ENCODE measurements at places on chromosomes 12 and 14.

DNA sequence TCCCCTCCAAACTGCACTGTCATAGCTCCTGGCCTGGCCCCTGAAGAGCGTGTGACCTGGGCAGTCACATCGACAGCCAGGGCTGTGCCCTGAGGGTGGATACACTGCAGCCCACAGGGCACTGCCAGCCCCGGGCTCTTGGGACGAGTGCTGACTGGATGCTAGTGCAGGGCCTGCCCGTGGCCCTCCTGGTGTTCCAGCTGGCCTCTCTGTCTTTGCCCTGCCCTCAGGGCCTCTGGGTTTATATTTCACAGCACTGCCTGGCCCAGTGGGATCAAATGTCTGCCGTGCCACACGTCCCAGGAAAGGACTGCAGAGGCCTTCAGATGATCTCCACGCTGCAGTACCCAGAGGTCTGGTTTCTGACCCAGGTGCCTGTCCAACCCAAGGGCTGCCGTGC, 10.1 kb upstream of the CCDC197 start:
- DNase-seq: no peak
- H3K36me3 ChIP-seq: no peaks in the 10 kb centered on the region
- H3K27ac ChIP-seq: no peak overlapping the region
- no peak overlapping the region for H3K4me3 ChIP-seq

DNA sequence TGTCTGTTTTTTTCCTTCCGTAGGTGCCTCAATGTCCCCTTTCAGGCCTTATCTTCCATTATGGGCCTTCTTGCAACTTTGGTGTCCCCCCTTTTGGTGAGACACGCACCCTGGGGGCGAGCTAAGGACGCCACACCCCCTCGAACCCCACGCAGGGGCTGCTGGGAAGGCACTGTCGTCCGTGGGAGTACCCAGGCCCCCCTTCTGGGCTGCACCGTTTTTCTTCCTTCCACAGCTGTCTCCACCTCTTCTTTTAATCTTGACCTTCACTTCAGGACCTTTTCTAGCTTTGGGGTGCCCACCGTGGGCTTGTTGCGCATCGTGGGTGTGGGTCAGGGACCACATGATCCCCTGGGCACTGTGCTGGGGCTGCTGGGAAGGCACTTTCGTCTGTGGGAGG, 271.8 kb downstream of the ALG10 start:
- no peak overlapping the region for H3K4me3 ChIP-seq
- no peak for DNase-seq
- no peak overlapping the region for H3K27ac ChIP-seq

DNA sequence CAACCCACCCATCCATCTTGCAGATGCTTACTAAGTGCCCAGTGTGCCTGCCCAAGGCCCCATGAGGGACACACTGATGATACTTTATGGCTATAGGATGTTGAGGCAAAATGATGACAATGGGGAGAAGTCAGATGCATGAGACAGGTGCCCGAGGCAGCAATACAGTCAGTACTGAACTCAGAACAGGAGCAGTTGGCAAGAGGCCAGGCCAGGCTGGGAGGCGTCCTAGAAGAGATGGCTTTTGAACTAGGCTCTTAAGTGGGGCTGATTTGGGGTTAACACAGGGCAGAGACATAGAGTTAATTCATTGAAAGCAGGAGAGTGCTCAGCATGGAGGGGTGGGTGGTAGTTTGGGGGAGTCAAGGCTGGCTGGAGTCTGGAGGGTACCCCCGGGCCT, 15.6 kb downstream of the PLBD2 start:
- no peaks in the 10 kb centered on the region for H3K4me1 ChIP-seq
- no peak overlapping the region for H3K27ac ChIP-seq

GRCh38 chr14:56528927-56529326, 50.7 kb upstream of the TMEM260 start:
- H3K27ac ChIP-seq: no peak overlapping the region
- DNase-seq: no peak
- no peaks in the 10 kb centered on the region for H3K36me3 ChIP-seq

DNA sequence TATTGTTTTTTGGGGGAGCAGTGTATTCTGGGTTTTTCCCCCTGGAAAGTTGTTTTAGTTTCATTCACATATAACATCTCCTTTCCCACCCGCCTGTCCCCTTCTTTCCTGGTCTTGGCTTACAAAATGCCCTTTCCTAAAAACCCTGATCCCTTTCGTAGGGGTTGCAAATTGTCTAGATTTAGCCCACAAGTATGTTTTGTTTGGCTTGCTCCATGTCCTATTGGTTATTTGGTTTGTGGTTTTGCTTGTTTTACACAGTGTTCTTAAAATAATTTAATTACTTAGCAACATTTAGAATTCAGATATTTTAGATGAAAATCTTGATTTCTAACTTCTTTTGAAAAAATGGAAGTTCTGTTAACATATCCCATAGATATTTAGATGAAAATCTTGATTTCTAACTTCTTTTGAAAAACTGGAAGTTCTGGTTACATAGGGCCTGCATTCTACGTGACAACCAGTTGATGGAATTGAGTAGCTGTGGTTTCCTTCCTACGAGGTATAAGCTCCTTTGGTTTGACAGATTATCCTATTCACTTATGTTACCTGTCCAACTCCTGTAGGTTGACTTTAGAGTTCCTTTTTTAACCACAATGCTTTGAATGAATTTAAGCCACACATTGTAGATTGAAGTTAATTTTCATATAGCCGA, 89.2 kb upstream of the TMEM263 start:
- peaks cover 2% of the 10 kb centered on the region for H3K4me1 ChIP-seq
- no peaks in the 10 kb centered on the region for H3K27me3 ChIP-seq
- peaks cover 19% of the 10 kb centered on the region for H3K36me3 ChIP-seq
- DNase-seq: no peak
- no peak overlapping the region for H3K27ac ChIP-seq

DNA sequence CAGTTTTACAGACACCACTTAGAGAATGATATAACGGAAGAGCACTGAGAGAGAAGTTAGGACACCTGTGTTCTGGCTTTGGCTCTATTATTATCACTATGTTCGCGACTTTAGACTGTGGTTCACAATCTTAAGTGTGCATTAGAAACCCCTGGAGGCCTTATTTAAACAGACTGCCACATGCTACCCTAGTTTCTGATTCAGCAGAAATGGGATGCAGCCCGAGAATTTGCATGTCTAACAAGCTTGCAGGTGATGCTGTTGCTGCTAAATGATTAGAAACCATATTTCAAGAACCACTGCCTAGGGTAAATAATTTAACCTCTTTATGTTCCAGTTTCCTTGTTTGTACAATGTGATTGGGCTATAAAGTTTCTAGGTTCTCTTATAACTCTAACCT, 3.6 kb upstream of the RAD51AP1 start:
- peaks cover 23% of the 10 kb centered on the region for H3K4me1 ChIP-seq
- DNase-seq: no peak
- H3K27ac ChIP-seq: no peak overlapping the region
- H3K27me3 ChIP-seq: no peaks in the 10 kb centered on the region
- no peak overlapping the region for H3K4me3 ChIP-seq

- H3K36me3 ChIP-seq: no peaks in the 10 kb centered on the region
- no peak overlapping the region for H3K27ac ChIP-seq
- no peaks in the 10 kb centered on the region for H3K27me3 ChIP-seq
- DNase-seq: no peak
- no peak overlapping the region for H3K4me3 ChIP-seq
These were observed 123.3 kb upstream of the PLXNC1 start for GRCh38 chr12:94025068-94025467.

GRCh38 chr14:21997300-21997699, 323.7 kb upstream of the OR4E1 start:
- peak overlapping the region; percentile 86 for H3K4me3 ChIP-seq
- peak overlapping the region; percentile 77 for H3K27ac ChIP-seq
- peaks cover 27% of the 10 kb centered on the region for H3K4me1 ChIP-seq
- DNase-seq: no peak
- no peaks in the 10 kb centered on the region for H3K27me3 ChIP-seq

DNA sequence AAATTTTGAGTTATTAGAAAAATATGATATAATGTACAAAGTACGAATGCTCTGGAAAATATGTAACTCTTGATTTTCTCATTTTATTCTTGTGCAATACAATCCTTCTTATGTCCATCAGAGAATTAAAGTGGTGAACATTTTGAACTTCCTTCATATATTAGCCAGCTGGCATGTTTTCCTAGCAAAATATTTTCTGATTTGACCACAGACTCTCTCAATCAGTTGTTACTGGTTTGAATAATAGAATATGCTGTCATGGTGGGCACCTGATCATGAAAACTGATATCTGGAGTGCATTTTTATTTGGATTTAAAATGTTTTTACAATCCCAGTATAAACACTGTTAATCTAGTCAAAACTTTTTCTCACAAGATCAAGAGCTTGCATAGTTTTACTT, 24.2 kb downstream of the PARPBP start:
- H3K4me3 ChIP-seq: no peak overlapping the region
- H3K36me3 ChIP-seq: peaks cover 59% of the 10 kb centered on the region
- no peak overlapping the region for H3K27ac ChIP-seq
- no peaks in the 10 kb centered on the region for H3K27me3 ChIP-seq
- peaks cover 20% of the 10 kb centered on the region for H3K4me1 ChIP-seq

- peaks cover 69% of the 10 kb centered on the region for H3K4me1 ChIP-seq
- H3K27ac ChIP-seq: no peak overlapping the region
- H3K4me3 ChIP-seq: no peak overlapping the region
- peaks cover 77% of the 10 kb centered on the region for H3K36me3 ChIP-seq
- H3K27me3 ChIP-seq: no peaks in the 10 kb centered on the region
These were observed 84.0 kb upstream of the GPR68 start for GRCh38 chr14:91328313-91329050.

- DNase-seq: no peak
- no peak overlapping the region for H3K4me3 ChIP-seq
- no peak overlapping the region for H3K27ac ChIP-seq
- no peaks in the 10 kb centered on the region for H3K36me3 ChIP-seq
These were observed 53.1 kb downstream of the KCNA1 start for GRCh38 chr12:4962539-4963486.

- H3K27ac ChIP-seq: peak overlapping the region; percentile 70
- H3K4me3 ChIP-seq: peak overlapping the region; percentile 60
- H3K27me3 ChIP-seq: no peaks in the 10 kb centered on the region
- no peak for DNase-seq
- peaks cover 77% of the 10 kb centered on the region for H3K4me1 ChIP-seq
These were observed 8.4 kb upstream of the C12orf75 start for GRCh38 chr12:105322070-105322469.

- no peak overlapping the region for H3K27ac ChIP-seq
- no peaks in the 10 kb centered on the region for H3K27me3 ChIP-seq
- DNase-seq: no peak
- H3K36me3 ChIP-seq: peaks cover 5% of the 10 kb centered on the region
- H3K4me3 ChIP-seq: no peak overlapping the region
These were observed 196.2 kb downstream of the ITPR2 start for GRCh38 chr12:26636710-26637328.

GRCh38 chr12:127411166-127411915, 855.6 kb upstream of the TMEM132C start:
- DNase-seq: no peak
- no peaks in the 10 kb centered on the region for H3K4me1 ChIP-seq
- no peaks in the 10 kb centered on the region for H3K36me3 ChIP-seq
- no peak overlapping the region for H3K27ac ChIP-seq

DNA sequence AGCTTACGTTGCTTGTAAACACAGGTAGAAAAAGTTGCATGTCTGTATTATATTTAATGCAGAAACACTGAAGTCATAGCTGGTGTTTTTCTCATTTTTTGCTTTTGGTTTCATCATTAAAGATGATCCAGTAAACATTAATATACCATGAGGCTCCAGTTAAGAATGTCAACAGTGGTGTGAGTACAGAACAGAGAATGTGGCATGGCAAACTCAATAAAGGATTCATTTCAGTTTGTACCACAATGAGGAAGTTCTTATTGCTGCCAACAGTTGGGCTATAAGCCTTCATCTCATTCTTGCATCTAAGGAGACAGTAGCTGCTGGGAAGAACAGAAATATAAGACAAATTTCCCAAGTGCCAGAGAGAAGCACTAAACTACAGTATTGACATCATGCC, 72.1 kb upstream of the ST8SIA1 start:
- H3K4me1 ChIP-seq: peaks cover 13% of the 10 kb centered on the region
- no peak for DNase-seq
- no peaks in the 10 kb centered on the region for H3K36me3 ChIP-seq
- no peak overlapping the region for H3K27ac ChIP-seq

DNA sequence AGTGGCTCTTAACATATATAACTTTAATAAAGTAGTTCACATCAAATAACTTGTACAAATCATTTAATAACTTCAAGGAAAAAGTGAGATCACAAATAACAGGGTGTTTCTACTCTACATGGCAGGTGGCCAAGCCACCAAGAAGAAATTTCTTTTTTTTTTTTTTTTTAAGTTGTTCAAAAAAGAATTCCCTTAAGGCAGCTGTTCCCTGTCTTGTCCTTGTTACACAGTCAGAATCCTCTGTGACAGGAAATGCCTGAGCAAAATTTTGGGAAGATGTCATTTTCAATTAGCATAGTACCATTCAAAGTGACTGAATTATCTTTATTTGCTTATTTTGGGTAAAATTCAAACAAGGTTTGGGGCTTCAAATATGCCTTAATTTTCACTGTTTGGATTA, 79.4 kb downstream of the LIN7A start:
- H3K36me3 ChIP-seq: no peaks in the 10 kb centered on the region
- H3K4me3 ChIP-seq: no peak overlapping the region
- H3K27ac ChIP-seq: no peak overlapping the region
- no peak for DNase-seq
- H3K4me1 ChIP-seq: peaks cover 2% of the 10 kb centered on the region

GRCh38 chr14:37870632-37871346, 275.4 kb downstream of the TTC6 start:
- H3K4me3 ChIP-seq: no peak overlapping the region
- DNase-seq: no peak
- no peak overlapping the region for H3K27ac ChIP-seq
- no peaks in the 10 kb centered on the region for H3K27me3 ChIP-seq
- peaks cover 6% of the 10 kb centered on the region for H3K4me1 ChIP-seq

- DNase-seq: no peak
- H3K27ac ChIP-seq: peak overlapping the region; percentile 43
- H3K4me1 ChIP-seq: peaks cover 11% of the 10 kb centered on the region
- peak overlapping the region; percentile 21 for H3K4me3 ChIP-seq
These were observed 48.7 kb downstream of the HEATR5A start for GRCh38 chr14:31371646-31372045.

DNA sequence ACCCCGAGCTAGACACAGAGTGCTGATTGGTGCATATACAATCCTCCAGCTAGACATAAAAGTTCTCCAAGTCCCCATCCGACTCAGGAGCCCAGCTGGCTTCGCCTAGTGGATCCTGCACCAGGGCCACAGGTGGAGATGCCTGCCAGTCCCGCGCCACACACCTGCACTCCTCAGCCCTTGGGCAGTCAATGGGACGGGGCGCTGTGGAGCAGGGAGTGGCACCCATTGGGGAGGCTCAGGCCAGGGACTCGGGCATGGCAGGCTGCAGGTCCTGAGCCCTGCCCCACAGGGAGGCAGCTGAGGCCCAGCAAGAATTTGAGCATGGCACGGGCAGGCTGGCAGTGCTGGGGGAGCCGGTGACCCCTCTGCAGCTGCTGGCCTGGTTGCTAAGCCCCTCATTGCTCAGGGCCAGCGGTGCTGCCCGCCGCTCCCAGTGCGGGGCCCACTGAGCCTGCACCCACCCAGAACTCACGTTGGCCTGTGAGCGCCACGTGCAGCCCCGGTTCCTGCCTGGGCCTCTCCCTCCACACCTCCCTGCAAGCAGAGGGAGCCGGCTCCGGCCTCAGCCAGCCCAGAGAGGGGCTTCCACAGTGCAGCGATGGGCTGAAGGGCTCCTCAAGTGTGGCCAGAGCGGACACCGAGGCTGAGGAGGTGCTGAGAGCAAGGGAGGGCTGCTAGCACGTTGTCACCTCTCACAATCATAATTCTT, 136.7 kb downstream of the PAWR start:
- no peaks in the 10 kb centered on the region for H3K36me3 ChIP-seq
- no peak overlapping the region for H3K4me3 ChIP-seq
- H3K4me1 ChIP-seq: no peaks in the 10 kb centered on the region
- no peak overlapping the region for H3K27ac ChIP-seq
- no peak for DNase-seq

- no peaks in the 10 kb centered on the region for H3K27me3 ChIP-seq
- DNase-seq: no peak
- H3K4me3 ChIP-seq: no peak overlapping the region
- peaks cover 22% of the 10 kb centered on the region for H3K4me1 ChIP-seq
- H3K27ac ChIP-seq: no peak overlapping the region
These were observed 15.6 kb downstream of the BRF1 start for GRCh38 chr14:105285174-105285573.

All from activated T-helper 2 cell treated with anti-CD3 and anti-CD28 coated beads, Interferon-gamma antibody, Interleukin-2, Interleukin-4, amounts not matched to agents 10 μg/mL and 5 μg/mL and 100 μg/mL, durations not matched to agents 14 hours and 24 hours and 36 hours (primary cell).